ENCODE measurements at places on chromosomes 1 and 21.

GRCh38 chr1:198435056-198435455 is 105.4 kb downstream of the ATP6V1G3 start:
- DNase-seq: no peak

GRCh38 chr1:228276901-228277490 is 69.2 kb downstream of the OBSCN start:
- no peak for DNase-seq

GRCh38 chr1:107048241-107048640 is 8.2 kb upstream of the PRMT6 start:
- no peak for DNase-seq

- DNase-seq: no peak
Measured at GRCh38 chr1:174963529-174964125, 36.1 kb upstream of the CACYBP start.

GRCh38 chr21:38753557-38753971 is 52.2 kb upstream of the ETS2 start:
- no peak for DNase-seq

DNA sequence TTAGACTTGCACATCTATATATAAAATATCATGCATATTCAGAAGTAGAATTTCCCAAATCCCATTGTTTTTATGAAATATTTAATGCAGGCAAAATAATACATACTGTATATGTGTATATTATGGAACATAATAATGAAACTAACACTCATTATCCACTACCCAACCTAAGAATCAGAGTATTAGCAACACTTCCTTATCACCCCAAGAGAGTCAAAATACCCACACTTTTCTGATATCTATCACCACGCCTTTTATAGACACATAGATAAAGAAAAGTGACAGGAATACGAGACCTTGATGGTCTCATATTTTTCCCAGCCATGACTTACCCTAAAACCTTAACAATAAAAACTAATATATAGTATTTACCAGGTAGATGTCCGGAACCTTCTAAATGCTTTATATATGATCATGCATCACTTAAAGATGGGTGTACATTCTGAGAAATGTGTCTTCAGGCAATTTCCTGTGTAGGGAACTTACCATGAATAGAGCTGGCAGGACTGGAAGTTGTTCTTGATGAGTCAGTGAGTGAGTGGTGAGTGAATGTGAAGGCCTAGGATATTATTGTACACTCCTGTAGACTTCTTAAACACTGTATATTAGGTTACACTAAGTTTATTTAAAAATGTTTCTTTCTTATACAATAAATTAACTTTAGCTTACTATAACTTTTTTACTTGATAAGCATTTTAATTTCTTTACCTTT is 45.5 kb downstream of the TNFSF4 start:
- no peak for DNase-seq

DNA sequence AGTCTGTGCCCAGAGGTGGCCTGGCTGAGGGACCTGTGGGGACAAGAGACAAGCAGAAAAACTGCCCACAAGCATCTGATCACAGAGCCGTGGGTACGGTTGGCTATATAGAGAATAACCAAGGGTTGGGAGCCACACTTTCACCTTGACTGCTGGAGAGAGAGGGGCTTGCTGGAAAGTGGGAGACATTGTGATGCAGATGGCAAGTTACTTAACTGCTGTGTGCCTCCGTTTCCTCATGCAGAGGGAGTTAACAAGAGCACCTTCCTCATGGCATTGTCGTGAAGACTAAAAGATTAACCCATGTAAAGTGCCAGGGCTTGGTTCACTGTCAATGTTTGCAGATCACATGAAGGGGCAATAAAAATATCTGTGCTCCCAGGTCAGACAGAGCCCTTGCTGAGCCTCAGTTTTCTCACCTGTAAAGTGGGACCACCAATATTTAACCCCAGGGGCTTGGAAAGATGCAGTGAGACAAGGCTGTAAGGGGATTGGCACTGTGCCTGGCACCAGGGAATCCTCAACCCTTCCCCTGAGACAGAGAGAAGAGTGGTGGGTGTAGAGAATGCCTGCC is 52.8 kb downstream of the SDC3 start:
- no peak for DNase-seq

- no peak for DNase-seq
Measured at GRCh38 chr1:39333296-39333695, 128.8 kb downstream of the MACF1 start.

- no peak for DNase-seq
Measured at GRCh38 chr1:110190282-110190929, 19.7 kb upstream of the KCNC4 start.

DNA sequence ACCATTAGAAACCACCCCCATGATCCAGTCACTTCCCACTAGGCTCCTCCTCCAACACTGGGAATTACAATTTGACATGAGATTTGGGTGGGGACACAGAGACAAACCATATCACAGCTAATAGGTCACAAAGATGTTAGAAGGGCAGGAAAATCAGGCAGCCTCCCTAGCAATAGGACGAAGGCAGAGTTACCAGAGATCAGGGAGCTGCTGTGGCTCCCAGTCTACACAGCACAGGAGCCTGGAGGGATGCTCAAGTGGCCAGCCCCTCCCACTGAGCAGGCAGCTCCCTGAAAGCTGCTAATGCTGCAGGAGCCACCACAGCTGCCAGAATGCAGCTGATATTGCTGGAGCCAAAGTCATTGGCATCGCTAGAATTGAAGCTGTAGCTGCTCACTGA is 51.0 kb downstream of the CR1L start:
- DNase-seq: no peak

GRCh38 chr1:30526652-30527345 is 196.6 kb downstream of the MATN1 start:
- DNase-seq: no peak

DNA sequence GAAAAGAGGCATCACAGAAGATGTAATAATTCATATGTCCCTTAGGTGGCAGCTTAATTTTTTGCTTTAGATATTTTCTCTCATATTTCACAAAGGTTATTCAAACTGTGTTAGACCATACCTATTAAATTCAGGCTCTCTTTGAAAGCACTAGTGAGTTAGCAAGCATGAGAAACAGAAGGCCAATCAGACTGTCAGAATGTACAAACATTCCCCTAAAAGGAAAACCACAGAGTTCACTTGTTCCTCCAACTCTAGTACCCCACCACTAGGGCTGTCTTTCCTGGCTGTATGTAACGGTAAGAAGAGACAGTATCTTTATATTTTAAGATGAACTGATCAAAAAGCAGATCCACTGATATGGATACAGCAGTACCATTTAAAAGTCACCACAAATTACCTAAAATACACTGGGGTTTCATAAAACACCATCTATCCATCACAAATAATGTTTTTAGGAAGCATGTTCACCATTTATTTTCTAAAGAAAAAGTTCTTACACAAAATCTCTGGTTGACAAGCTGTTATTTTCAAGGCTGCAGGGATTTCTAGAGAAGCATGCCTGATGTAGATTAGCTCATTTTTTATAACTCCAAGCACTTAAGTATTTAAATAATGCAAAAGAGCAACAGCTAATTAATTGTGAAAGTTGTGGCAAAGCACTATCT is 1.8 kb downstream of the ARPC5 start:
- DNase-seq: peak; percentile 70

- DNase-seq: no peak
Measured at GRCh38 chr1:88946861-88947260, 45.6 kb downstream of the KYAT3 start.
